Pons (tissue), 1 donor: ENCODE measurements at places on chromosomes 2 and 18.

DNA sequence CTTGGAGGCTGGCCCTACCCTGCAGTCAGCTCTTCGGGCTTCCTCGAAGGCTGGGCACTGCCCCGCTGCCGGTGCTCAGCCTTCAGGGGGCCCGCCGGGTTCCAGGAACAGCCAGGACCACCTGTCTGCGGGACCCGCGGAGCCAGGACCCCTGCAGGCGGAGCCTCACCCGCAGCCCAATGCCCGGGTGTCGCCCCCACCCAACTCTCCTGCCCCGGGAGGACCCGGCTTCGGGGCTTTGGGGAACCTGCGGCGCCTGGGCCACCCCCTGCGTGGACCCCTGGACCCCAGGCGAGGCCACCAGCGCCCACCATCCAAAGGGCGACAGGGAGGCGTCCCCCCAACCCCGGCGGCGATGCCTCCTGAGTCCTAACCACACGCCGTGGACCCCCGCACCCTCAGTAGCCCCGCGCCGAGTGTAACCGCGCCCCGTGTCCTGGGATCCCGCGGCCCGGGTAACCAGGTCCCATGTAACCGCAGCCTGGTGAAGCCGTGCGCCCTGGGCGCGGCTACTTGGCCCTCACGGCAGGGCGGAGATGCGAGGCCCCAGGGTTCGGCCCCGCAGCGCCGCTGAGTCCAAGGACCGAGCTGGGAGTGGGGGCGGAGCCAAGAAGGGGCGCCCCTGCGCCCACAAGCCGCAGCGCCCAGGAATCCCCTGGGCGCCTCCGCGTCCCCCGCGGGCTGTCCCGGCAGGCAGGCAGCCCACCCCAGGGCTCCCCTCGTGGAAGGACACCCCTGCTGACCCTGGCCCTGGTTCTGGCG lies 11.0 kb upstream of the UBE2F start:
- DNase-seq, result no peak

DNA sequence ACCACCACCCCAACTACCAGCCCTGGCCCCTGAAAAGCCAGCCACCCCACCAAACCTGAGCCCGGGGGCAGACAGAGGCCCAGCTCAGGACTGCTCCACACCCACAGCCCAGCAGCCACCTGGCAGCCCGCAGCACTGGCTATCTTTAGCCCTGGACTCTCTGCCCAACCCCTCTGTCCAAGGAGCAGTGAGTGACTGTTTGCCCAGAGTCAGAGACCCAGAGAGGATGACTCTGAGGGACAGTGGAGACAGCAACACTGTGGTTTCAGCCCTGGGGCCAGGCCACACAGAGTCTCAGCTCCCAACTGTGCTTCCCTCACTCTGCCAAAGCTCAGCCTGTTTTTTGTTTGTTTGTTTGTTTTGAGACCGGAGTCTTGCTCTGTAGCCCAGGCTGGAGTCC lies 32.6 kb downstream of the BIN1 start:
- DNase-seq, result no peak

- DNase-seq, result no peak
Measured at GRCh38 chr2:147057892-147058490, 786.8 kb upstream of the ACVR2A start.

DNA sequence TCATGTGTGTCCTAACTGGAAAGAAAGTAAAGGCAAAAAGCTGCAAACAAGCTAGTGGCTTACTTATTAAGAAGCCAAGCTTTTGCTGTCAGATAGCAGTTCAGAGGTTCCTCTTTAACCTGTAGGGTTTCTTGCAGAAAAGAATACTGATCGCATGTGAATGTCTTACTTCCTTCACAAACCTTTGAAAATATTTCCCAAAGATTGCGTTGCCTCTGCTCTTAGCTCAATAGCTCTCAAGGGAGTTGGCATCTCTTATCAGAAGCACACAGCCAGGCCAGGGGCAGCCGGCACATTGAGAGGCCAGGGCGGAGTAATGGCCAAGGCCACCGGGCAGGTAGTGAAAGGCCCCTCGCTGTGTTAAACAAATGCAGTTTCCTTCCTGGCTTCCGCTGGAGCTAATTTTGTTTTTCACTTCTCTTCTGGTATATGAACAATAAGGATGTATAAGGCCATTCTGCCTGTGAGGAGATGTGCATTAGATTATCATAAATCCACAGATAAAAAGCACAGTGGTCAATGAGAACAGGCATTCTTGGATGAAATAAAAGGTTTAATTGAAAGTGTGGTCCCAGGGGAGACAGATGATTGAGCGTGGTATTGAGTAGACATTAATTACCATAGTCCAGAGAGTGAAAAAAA lies 542.4 kb upstream of the NRP2 start:
- DNase-seq, result no peak

- no peak for DNase-seq
Measured at GRCh38 chr2:159617100-159617499, 752 bp upstream of the BAZ2B start.

DNA sequence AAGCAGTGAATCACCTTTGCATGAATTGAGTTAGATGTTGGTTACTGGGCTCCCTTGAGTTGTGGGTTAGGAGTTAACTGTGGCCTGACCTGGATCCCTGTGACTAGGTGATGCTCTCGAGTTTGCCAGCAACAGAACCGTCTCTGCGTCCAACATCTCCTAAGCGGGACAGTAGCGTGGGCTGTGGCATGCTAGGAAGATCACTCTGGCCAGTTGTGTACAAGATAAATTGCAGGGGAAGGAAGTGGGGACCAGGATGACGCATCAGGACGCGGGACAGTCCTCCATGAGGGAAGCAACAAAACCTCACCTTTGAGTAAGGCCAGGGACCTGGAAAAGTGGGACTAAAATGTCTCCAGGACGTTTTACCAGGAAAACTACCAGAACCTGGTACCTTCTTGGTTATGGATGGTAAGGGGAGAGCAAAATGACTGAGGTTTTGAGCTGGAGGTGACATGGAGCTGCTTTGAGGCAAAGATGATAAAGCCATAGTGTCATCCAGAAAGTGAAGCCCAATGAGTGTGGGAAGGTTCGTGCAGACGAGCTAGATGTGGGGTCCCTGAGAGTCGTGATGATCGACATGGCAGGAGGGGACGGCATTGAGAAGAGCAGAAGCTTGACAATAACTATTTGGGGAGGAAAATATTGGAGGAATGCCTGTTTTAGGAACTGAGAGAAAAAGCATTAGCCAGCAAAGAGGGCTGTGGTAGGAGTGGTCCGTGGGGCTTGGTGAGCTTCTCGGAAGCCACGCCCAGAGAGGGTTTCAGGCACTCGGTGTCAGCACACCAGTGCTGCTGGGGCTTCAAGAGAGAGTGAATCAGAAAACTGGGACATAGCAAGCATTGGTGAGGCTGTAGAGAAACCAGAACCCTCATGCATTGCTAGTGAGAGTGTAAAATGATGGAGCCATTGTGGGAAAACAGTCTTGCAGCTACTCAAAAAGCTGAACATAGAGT lies 95.1 kb downstream of the SMAD7 start:
- no peak for DNase-seq

- no peak for DNase-seq
Measured at GRCh38 chr18:57026316-57026715, 120.6 kb upstream of the BOD1L2 start.

DNA sequence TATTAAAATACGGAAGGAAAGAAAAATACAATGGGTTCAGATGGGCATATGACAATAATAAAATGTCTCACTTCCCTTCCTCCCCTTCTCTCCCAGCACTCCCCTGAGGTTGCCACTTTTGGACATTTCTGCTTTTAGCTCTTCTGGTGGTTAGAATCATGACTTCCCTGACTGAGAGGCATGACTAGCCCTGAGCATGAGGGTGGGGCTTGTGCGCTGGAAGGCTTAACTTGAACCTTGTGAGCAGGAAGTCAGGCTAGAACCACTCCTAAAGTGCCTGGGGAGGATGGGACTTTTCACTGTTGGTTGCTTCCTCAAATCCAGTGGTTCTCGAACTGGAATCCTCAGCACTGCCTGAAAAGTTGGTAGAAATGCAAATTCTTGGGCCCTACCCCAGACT lies 19.7 kb upstream of the ARHGAP25 start:
- DNase-seq, result peak; percentile 90
